ENCODE measurements at places on chromosomes 5 and 9.

DNA sequence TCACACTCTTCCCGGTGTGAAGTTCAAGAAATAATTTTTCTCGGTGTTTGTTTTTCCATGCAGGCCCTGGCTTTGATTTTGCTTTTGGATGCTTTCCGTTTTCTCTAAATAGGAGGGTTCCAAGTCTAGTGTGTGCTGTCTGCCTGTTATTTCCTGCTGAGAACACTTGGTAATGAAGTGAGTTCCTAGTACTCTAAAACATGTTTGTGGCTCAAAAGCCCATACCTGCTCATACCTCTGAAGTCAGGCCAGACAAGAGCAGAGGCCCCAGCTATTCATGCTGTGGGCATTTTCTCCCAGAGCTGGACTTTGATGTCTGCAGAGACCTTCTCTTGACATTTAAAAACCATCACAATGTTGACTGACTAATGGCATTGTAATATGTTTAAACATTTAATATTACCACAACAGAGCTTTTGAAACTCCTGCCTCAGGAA lies 211.2 kb downstream of the GOLPH3 start:
- DNase-seq, result no peak

GRCh38 chr5:149765932-149766331 lies 35.8 kb downstream of the PPARGC1B start:
- no peak for DNase-seq

DNA sequence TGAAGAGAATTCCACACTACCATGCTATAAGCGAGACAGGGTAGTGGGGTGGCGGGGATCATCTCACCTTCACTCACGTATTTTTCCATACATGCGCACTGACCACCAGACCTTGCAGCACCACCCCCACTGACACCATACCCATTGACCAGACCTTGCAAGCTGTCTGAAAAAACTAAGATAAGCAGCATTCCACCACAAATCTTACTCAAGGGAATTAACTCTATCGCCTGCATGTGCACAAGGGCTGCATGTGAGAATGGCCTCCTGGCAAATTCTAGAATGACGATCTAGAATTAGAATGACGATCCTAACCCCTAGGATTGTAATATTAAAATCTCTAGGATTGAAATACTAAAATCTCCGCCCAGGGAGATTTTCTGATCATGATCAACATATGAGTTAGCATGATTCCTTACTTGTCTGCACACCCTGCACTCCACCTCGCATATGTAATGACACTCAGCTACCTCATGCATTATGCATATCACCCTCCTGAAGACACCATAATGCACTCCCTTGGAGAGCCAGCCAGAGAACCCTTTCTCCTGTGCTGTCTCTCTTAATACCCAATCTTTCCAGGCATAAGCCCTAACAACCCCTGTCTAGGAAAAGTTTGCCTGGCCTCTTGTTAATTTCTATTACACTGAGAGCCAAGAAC lies 11.7 kb downstream of the SOX30 start:
- no peak for DNase-seq

DNA sequence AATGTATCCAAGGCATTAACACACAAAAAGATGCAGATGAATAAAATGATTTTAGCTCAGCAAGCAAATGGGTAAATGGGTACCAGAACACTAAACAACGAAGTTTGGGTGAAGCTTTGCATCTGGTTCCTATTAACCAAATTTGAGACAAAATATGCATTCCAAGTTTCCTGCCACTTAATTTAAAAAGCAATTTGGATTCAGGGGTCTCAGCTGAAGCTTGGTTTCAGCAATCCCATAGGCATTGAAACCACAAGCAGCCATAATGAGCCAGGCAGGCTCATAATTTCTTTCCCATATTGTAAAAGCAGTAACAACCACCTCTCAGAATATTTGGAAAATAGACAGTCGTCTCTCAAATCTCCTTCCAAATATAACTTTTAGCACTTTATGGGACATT lies 138.9 kb downstream of the NXNL2 start:
- DNase-seq, result no peak

GRCh38 chr9:109730228-109730627 lies 49.8 kb upstream of the PALM2AKAP2 start:
- DNase-seq, result peak; percentile 92

- DNase-seq, result no peak
These were observed 30.2 kb downstream of the GOLGA2 start for GRCh38 chr9:128245421-128246151.

DNA sequence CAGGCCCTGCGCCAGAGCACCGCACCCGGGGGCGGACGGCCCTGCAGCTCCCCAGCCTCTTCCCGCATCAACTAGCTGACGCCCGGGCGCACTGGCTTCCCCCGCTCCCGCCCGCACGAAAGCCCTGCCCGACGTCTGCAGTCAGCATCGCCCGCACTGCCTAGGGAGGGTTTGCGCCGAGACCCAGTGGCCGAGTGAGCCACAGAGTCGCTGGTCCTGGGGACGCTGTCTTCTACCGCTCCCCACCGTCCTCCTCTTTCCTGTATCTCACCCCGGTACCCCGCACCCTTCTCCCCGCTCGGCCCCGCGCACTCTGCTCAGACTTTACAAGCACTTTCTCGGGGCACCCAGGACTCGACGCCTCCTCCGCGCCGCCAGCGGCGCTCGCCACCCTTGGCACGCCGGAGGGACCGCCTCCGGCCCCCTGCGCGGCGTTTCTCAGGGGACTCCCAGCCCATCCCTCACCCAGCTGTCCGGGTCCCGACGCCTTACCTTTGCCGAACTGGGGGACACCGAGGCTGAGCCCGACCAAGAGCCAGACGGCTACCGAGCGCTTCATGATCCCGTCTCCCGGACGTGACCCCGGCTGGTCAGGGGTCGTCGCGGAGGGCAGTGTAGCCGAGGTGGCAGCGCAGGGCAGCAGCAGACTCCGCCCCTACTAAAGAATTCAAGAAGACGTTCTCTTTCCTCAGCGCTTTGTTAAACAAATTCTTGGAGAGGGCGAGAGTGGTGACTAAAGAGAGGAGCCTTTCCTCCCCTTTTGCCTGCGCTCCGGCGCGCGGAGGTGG lies 670 bp downstream of the EDIL3 start:
- DNase-seq, result no peak

- DNase-seq, result peak; percentile 25
These were observed 30.0 kb downstream of the S1PR3 start for GRCh38 chr9:89021154-89021803.

All from LNCaP clone FGC (cell line).